Mucosa of descending colon (tissue), 3 donors: ENCODE measurements at places on chromosomes 1 and 21.

DNA sequence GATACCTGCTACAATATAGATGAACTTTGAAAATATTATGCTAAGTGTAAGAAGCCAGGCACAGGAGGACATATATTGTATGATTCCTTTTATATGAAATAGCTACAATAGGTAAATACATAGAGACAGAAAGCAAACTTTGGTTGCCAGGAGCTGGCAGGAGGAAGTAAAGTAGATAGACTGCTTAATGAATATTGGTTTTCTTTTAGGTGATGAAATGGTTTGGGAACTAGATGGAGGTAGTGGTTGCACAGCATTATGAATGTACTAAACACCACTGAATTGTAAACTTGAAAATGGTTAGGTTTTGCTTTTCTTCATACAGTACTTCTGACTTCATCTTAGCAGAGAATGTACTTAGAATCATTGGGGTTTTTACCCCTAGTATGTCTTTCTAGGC is 21.5 kb downstream of the ABCB10 start:
- DNase-seq: no peak

DNA sequence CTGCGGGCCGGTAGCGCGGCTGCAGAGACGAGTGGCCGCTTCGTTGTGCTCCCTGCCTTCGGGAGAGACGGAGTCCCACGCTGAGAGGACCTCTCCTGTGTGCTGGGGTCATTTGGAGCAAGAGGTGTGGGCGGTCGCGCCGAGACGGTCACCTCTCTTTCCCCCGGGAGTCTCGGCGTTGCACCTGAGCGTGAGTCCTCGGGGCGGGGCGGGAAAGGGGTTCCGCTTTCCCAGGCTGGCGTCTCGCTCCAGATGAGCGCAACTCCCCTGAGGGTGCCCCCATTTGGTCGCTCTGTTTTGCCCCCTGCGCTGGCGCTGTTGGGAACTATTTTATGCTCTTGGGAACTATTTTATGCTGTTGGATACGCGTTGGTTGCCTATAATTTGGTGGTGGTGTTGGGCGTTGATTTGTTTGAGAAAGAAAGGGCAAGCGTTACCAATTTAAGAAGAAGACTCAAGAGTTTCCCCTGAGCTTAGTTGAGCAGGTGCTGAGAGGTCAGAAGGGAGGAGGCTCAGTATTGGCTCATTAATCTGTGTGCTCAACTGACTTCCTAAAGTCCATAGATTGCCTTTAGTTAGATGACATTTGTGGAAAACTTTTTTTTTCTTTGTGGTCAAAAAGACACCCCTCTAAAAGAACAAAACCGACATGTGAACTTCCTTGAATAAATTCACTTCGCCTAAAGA is 683 bp downstream of the LRRC8B start:
- DNase-seq: no peak

GRCh38 chr1:221510793-221511503 is 230.9 kb downstream of the DUSP10 start:
- no peak for DNase-seq

DNA sequence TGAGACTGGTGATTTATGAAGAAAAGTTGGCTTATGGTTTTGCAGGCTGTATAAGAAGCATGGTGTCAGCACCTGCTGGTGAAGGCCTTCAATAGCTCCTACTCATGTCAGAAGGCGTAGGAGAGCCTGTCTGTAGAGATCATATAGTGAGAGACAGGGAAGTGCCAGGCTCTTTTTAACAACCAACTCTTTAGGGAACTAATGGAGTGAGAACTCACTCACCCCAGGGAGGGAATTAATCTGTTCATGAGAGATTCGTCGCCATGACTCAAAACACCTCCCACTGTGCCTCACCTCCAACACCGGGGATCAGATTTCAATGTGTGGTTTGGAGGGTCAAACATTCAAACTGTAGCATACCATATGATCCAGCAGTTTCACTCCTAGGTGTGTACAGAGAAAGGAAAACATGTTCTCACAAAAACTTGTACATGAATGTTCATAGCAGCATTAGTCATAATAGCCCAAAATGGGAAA is 72.6 kb downstream of the TTC3 start:
- DNase-seq: no peak

DNA sequence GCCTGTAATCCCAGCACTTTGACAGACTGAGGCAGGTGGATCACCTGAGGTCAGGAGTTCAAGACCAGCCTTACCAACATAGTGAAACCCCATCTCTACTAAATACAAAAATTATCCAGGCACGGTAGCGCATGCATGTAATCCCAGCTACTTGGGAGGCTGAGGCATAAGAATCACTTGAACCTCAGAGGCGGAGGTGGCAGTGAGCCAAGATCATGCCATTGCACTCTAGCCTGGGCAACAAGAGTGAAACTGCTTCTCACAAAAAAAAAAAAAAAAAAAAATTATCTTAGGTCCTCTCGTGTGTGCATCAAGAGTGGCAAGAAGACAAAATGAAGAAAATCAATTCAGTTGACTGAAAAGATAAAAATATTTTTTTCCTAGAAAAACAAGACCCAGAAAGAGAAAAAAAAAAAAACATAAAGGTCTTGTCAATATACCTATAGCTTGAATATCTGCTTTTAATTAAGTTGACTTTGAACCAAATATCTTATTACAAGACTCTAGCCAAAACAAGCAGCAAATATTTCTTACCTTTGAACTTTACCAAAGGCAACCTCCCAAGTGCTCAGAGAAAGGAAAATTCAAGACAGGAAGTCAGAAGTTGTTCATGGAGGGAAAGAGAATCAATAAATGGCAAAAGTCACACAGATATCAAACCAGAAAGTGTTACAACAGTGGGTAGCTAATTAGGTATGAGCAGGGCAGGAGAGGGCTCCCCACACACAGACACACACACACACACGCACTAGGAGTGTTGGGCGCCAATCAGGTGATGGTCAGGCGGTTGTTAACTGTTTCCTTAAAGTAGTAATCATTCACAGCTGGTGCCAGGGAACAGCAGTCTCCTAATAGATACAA is 29.6 kb downstream of the ITLN2 start:
- no peak for DNase-seq

DNA sequence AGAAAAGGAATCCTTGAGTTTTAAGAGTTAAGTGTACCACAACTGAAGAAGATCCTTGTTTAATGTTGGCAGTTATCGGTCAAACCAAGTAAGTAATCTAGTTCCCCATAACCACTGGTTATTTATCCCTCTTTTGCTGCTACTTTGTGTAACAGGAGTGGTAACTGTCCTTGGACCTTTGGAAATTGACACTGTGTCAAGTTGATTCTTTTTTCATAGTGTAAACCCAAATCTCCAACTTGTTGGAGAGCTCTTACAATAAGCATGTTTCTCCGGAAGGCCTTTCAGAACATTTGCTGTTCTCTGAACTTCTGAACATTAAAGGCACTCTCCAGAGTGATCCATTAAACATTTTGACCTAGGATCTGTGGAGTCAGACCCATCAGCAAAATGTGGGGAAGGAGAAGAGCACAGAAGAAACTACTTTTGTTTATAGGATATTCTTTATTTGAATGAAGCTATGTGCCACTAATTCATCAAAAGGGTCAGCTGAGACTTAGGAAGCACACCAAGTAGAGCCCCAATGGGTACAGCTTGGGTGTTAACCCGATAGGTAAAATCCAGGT is 3.9 kb downstream of the AHCYL1 start:
- DNase-seq: no peak

DNA sequence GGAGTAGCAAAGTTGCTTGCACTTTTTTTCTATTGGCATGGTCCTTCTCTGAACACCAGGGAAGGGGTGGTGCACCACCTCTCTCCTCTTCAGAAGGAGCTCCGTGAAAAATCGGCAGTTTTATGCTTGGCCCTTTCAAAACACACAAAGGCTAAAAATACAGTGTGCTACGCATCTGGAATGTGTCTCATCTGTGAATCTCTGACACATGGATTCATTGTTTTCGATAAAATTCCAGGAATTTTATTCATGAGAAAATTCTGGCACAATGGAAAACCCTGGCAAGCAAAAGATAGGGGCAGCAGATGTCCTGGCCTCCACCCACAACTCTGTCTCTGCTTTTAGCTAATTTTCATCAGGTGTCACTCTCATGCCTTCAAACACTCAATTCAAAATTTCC is 42.9 kb downstream of the ERG start:
- DNase-seq: no peak

GRCh38 chr1:113850127-113850796 is 21.2 kb downstream of the PTPN22 start:
- DNase-seq: no peak
